CD8-positive, alpha-beta memory T cell (primary cell): ENCODE measurements at places on chromosomes 2 and 18.

DNA sequence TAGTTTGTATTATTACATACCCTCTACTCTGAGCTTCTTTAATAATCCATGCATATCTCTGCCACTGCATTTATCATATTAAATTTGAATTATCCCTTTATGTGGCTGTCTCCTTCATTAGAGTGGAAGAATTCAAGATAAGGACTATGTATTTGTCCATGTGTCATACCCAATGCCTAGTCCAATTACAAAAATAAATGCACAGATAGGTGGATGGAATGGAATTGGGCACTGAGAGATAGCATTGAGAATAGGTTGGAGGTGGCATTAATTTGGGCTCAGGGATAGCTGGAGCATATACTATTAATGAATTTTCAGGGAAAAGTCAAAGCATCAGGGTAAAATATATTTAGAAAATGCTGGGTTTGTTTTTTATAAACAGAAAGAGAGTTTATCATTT is 893.2 kb downstream of the EPHA4 start:
- DNase-seq: no peak

DNA sequence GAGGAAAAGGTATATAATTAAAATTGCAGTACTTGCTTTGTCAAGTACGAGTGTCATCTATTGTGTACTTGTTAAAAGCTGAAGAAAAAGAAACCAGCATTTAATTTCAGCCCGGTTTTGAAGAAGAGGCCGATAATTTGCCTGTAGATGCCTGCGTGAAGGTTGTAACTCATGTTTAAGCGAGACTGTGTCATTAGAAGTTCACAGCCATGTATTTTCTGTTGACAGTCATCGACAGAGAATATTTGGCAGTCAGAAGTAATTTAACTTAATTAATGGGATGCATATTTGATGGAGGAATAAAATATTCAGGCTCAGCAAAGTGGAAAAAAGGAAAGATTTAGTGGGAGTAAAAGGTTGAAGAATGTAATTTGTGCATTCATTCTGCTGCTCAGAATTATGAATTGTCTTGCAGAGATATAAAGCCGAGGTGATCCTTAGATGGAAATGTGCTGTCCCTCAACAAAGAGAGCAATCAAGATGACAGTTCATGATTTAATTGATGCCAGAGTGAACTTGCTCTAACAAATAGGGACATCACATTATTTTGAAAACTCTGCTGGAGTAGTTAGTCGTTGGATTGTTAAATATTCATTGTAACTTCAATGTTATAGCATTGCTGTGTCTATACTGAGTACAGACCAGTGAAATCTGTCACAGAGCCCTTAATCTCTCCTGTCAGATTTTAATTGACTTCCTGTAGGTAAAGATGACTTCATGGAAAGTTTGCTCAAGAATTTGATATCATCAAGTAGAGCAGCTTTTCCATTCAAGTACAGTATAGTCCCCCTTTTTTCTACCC is 53.9 kb downstream of the ZNF407 start:
- no peak for DNase-seq

DNA sequence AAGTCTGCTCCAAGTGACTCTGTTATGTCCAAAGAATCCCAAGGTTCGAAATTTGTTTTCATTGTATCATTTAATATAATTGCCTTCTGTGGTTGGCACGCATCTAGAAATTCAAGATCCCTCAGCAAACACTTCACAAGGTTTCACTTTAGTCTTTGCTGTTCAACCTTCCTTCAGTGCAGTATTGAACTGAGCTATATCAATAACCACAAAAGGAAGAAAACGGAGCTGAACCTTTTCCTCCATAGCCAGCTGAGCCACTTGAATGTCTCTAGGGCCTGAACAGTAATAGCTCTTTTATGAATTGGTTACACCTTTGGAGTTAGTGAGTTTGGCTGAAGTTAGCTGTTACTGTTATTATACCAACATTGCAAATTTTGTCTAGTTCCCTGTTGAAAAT is 357.7 kb upstream of the HNRNPA3 start:
- DNase-seq: no peak

DNA sequence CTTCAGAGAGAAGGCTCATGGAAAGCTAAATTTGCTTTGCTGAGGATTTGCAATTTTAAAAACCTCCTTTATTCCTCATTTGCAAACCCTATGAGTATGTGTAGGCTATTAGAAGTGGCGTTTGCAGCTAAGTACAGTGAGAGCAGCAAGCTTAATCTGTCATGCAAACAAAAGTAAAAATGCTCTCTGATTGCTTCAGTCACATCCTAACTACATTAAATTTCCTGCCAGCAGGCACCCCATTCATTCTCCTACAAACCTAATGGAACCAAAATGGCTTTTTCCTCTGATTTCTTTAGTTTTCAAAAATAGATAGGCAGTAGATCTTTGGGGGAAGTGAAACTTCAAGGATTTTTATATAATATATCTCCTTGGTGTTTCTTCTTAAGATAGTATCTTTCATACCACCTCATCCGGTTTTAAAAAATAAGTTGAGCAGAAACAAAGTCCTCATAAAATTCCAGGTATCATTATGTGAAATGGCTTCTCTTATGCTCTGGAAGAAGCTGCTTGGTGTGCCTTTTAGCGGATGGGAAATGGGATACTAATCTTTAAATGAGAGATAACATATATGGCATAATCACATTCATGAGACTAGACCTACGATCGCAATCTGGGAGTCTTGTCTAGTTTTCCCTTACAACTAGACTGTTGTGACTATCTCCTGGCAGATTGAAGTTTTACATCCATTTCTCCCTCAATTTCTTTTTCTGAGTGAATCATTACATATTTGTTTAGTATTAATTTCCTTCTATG is 49.1 kb downstream of the CLIP4 start:
- DNase-seq: no peak

- no peak for DNase-seq
Measured at GRCh38 chr2:36337354-36337753, 18.2 kb upstream of the CRIM1 start.

- DNase-seq: no peak
Measured at GRCh38 chr2:45282646-45283045, 273.4 kb upstream of the SIX2 start.

DNA sequence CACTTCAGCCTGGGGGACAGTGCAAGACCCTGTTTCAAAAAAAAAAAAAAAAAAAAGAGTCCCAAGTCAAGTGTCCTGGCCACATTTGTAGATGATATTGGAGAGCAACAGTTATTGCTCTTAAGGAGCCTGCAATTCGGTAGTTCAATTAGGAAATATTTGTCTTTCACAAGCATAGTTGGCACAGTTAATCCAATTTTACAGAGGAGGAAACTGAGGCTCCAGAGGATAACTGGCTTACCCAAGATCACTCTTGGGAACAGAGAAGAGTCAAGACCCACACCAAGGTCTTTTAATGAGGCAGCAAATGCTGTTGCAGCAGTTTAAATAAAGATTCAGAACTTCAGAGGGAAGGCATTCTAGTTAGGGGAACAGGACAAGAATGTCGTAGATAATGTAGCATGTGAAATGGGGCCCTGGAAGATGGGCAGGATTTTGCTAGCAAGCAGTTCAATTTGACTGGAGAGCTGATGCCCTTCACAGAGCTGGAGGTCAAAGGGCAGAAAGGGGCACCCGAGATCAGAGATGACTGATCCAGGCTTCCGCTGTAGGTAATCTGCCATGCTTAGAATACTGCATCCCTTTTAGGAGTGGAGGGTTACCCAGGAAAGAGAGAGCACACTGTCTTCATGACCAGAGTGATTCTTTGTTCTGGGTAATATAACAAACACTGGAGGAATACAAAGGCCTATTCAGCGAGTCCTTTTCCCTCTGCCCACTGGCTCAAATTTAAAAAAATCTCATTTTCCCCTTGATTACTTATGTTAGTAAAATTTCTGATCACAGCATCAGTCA is 3.0 kb downstream of the NPC1 start:
- no peak for DNase-seq

GRCh38 chr2:59004621-59005020 is 763.5 kb upstream of the FANCL start:
- no peak for DNase-seq

GRCh38 chr2:15939854-15940660 is at the start of gene MYCN:
MYCN (plus strand) TSS chr2:15940550; CDS start chr2:15942065, 1,515 bp downstream.
- no peak for DNase-seq

DNA sequence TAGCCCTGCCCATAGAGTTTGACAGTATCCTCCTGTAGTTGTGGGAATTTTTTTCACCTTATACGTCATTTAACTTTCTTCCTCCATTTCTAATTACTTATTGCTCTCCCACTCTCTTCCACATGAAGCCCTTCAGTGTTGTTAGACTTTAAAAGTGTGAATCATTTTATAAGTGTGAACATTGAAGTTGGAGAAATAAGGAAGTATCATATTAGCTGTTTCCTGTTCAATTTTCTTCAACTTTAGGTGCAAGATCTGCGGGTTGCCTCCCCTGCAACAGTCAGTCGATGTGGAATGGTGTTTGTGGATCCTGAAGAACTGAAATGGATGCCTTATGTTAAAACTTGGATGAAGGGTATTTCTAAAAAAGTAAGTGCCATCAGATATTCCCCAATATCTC is 138.1 kb downstream of the DNAH6 start:
- DNase-seq: no peak

DNA sequence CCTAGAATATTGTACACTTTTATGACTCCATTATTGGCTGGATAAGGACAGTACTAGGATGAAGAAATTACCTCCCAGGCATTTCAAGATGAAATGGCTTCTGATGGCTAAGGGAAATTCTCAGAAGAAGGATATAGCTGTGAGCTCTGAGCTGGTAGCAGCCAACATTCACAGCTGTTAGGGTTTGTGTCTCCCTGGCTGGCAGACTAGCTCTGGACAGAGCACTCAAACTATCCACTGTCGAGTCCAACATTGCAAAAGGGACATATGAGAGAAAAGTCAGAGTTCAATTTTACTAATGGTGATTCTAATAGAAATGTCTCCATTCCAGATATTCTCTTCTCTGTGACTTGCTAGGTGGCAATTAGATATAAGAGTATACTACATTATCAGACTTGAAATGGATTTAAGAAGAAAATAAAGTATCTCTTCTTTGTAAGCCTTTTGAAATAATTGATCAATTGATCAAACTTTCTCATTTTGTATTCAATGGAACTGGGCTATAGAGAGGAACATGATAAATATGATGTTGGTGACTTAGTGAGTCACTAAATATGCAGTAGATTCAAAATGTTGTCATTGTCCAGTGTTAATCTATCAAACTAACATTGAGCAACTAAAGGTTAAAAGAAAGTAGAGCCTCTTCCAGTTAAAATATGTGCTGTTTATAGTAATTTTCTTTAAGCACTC is 1920.3 kb downstream of the SUCLG1 start:
- DNase-seq: no peak

- DNase-seq: no peak
Measured at GRCh38 chr2:29923110-29923721, 1.8 kb upstream of the ALK start.

DNA sequence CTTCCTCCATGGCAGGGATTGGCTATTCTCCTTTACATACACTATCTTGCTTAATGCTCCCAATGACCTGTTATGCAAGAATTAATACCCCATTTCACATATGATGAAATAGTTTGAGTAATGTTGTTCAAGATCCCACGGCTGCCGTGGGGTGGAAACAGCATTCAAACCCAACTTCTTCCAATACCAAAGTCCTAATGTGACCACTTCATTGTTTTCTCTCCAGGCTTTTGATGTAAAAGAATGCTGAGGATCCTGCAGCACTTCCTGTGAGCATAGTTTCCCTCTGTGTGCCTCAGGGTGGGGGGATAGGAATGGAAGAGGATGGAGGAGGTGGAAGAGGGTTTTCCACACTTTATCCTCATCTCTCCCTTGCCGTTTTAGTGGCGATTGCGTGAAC is 199.4 kb downstream of the IRS1 start:
- DNase-seq: no peak

GRCh38 chr18:10241579-10241978 is 212.9 kb upstream of the APCDD1 start:
- DNase-seq: no peak

DNA sequence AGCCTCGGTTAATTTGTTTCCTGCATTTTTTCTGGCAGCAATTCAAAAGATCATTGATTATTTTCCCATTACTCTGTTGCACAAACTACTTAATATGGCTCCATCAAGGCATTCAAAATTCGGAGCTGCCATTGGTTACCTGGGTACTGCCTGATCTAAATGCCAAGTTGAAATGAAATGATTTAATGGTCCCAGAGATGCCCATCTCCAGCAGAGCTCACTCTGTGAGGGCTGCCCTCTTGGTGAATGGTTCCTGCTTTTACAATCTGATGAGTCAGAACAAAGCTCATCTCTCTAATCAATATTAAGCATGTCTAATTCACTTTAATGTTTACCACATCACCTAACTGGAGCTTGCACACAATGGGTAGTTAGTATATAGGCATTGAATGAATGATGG is 126.1 kb downstream of the CTNNA2 start:
- no peak for DNase-seq

- DNase-seq: no peak
Measured at GRCh38 chr2:203819434-203820133, 48.0 kb upstream of the CTLA4 start.

DNA sequence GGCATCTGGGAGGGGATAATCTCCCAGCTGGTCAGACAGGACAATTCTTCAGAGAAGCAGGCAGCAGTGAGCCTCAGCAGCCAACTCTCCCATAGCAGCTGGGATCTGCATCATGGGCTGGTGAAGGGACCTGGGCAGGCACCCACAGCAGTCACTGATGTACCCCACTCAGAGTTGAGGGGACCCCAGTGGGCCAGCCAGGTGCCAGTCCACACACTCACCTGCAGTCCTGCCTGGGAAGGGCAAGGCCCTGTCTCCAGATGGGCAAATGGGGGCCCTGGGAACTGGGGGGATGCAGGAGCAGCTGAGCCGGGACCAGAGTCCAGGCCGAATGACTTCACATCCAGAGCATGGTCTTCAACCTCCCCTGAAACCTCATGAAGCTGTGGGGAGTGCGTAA is 170.4 kb downstream of the ZFP36L2 start:
- no peak for DNase-seq

- no peak for DNase-seq
Measured at GRCh38 chr18:73043211-73043610, 175.4 kb upstream of the NETO1 start.

- no peak for DNase-seq
Measured at GRCh38 chr2:42953216-42953615, 160.8 kb upstream of the HAAO start.

GRCh38 chr2:112048887-112049286 is 6.2 kb upstream of the TMEM87B start:
- DNase-seq: peak; percentile 53

DNA sequence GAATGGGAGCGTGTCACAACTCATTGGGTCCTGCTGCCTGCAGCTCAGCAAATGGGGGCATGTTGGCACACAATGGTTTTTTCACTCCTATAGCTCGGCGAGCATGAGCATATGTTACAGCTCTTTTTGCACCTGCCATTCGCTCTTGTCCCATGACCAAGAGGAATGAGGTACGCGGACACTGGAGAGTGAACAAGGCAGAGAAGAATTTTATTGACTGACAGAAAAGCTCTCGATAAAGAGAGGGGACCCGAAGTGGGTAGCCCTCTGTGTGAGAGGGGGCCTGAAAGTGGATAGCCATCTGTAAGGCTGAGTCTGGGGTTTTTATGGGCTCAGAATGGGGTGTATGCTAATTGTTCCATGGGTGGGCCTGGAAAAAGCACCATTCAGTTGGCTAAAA is 5.5 kb downstream of the ACYP2 start:
- no peak for DNase-seq
